Cardiac muscle cell (in vitro differentiated cells and primary cell): ENCODE measurements at places on chromosomes 11 and 22. TPM values are rescaled to one million over a fixed set of nuclear protein-coding genes. Genes with fewer than 3 reads are reported as not detected.
A peak's percentile ranks its signal among the peaks of the same experiment; 100 is the strongest.

DNA sequence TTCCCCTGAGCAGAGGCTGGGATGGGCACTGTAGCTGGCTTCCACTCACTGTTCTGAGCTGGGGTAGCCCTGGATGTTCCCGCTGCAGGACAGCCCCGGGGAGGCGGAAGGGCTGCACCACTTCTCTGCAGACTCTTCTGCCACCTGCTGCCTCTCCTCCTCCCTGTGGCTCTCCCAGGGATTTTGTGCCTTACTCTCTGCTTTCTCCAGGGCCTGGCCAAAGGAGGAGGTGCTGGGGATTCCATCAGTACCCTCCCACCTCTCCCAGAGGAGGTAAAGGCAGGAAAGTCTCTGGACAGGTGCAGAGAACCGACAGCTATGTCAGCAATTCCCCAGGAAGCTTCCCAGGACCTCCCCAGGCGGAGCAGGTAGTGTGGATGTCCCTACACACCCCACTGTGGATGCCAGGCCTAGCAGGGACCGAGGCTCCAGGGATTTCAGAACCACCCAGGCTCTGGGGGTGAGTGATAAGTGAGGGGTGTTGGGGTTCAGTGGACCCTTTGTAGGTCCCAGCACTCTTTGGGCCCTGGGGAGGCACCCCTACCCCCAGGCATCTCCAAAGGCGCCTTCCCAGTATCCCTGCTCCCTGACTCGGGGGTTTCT is 11.3 kb downstream of the DUSP8 start:
- DNase-seq: no peak
- no peaks in the 10 kb centered on the region for H3K4me1 ChIP-seq
- H3K4me3 ChIP-seq: no peak overlapping the region
- no peak overlapping the region for H3K27ac ChIP-seq
- peaks cover 78% of the 10 kb centered on the region for H3K27me3 ChIP-seq
- no peaks in the 10 kb centered on the region for H3K36me3 ChIP-seq

GRCh38 chr11:2144544-2145248 is 5.5 kb upstream of the IGF2 start:
- H3K27ac ChIP-seq: no peak overlapping the region
- no peak overlapping the region for H3K4me3 ChIP-seq
- no peak for DNase-seq
- H3K36me3 ChIP-seq: no peaks in the 10 kb centered on the region
- peaks cover 94% of the 10 kb centered on the region for H3K27me3 ChIP-seq
- H3K4me1 ChIP-seq: no peaks in the 10 kb centered on the region

GRCh38 chr22:23067691-23068090 is 2.6 kb upstream of the GNAZ start:
- no peaks in the 10 kb centered on the region for H3K36me3 ChIP-seq
- H3K27me3 ChIP-seq: peaks cover 65% of the 10 kb centered on the region
- no peak overlapping the region for H3K27ac ChIP-seq
- no peaks in the 10 kb centered on the region for H3K4me1 ChIP-seq

The PHETA2 gene
- total RNA-seq: 1.1 and 2.2 TPM in 2 replicates

- no peaks in the 10 kb centered on the region for H3K4me1 ChIP-seq
- H3K4me3 ChIP-seq: no peak overlapping the region
- peak; percentile 37 for DNase-seq
- H3K27ac ChIP-seq: no peak overlapping the region
These were observed 16.4 kb upstream of the FGF4 start for GRCh38 chr11:69791276-69792180.

DNA sequence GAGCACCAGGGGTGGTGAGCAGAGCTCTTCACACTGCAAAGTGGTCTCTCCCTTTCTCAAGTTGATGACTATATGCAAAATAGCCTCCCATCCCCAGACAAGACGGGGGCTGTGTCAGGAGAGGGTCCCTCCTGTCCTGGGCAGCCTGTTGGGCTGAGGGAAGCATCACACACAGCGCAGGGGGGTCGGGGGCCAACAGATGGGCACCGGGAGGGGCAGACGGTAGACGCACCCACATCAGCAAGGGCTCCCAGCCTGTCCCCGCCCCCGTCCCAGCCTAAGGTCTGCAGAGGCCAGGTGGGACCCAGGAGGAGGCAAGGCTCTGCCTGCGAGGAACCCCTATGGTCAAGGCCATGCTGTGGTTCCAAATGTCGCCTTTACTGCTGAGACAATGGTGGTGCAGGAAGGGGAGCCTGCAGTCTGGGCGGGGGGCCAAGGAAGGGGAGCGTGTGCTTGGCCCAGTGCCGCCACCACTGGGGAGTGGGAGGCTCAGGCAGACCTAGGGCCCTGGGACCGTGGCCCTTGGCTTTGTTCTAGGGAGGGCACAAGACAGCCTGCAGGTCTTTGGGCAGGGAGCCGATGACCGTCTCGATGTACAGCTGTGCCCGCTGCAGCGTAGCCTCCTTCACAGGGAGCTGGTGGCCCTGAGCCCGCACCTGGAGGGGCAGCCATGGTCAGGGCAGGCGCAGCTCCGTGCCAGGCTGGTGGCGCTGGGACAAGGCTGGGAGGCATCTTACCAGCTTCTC is 4.3 kb upstream of the PLXNB2 start:
- no peak overlapping the region for H3K4me3 ChIP-seq
- no peaks in the 10 kb centered on the region for H3K36me3 ChIP-seq
- no peaks in the 10 kb centered on the region for H3K27me3 ChIP-seq

GRCh38 chr11:73729594-73730206 is 31.2 kb downstream of the RAB6A start:
- DNase-seq: peak; percentile 32
- no peaks in the 10 kb centered on the region for H3K27me3 ChIP-seq
- no peaks in the 10 kb centered on the region for H3K4me1 ChIP-seq
- H3K36me3 ChIP-seq: no peaks in the 10 kb centered on the region
- no peak overlapping the region for H3K27ac ChIP-seq

DNA sequence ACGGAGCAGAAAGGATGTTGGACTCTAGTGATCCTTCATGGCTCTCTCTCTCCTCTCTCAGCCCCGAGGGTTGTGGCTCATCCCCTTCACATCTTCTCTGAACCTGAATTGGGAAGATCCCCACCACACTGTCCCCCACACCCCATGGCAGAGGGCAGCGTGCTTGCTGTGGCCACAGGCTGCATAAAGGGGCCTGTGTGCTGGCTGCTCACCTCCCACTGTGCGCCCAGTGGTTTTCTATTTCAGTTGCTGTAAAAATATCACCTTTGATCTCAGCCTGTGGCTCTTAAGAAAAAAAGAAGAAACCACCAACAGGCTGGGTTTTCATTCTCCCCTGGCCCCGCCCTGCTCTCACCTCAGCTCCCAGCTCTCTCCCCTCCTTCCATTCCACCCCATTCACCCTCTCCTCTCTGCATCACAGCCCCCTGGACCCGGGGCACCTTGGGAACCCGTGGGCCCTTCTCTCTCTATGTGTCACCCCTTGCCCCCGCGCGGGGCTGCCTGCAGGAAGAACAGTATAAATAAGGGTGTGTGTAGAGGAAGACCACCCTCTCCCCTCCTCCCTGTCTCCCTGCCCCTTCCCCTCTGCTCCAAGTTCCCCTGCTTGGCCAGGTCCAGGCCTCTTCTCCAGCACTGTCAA is 25.8 kb upstream of the WNT11 start:
- no peaks in the 10 kb centered on the region for H3K36me3 ChIP-seq
- peaks cover 14% of the 10 kb centered on the region for H3K4me1 ChIP-seq
- no peak for DNase-seq
- no peak overlapping the region for H3K4me3 ChIP-seq
- no peak overlapping the region for H3K27ac ChIP-seq
- H3K27me3 ChIP-seq: no peaks in the 10 kb centered on the region

DNA sequence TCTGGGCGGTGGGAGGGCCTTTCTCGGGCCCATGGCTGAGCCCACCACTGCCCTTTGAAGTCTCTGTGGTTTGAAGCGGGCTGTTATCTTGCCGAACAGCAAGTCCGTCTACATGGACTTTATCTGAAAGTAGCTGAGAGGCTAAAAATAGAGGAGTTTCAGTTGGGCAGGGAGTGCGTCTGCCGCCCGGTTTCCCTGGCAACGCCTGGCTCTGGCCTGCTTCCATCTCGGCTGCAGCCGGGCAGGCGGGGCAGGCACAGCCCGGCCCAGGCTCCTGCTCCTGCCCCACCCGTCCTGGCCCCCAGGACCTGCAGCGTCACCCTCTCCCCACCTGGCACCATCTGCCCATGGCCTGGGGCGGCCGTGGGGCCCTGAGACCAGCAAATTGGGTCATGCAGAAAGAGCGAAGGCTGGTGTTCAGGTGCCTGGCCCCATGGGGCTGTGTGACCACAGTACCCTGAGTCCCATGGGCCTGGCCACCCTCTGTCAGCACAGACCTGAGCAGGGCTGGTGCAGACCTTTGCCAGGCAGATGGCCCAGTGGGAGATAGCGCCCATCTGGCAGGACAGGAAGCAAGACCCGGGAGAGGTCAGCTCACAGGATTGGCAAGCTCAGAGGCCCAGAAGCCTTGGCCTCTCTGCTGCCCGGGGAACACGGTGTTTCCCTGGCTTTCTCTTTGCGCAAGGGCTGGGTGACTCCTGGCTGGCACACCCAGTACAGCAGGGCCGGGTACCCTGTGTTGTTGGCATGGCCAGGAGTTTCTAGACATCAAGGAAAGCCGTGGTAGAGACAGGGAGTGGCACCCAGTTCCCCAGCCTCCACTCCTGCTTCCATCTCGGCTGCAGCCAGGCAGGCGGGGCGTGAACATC is 79.1 kb upstream of the KCNQ1OT1 start:
- peaks cover 47% of the 10 kb centered on the region for H3K4me1 ChIP-seq
- no peaks in the 10 kb centered on the region for H3K27me3 ChIP-seq
- no peak overlapping the region for H3K4me3 ChIP-seq
- DNase-seq: peak; percentile 84
- peak overlapping the region; percentile 92 for H3K27ac ChIP-seq

DNA sequence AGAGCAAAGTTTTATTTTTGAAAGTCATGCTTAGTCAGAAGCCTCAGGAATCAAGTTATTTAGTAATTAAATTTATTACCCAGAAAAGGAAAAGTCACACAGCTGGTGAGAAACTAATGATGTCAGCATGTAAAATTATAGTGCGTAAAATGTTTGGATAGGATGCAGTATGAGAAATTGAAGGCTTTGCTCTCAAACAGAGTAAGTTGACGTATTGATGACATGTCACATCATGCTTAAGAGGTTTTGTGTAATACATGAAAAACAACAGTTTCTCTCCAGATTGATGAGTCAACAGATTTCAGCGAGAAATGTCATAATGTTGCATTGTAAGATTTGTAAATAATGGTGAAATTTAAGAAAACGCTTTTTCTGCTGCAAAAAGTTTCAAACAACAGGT is 769.8 kb downstream of the METTL15 start:
- H3K36me3 ChIP-seq: no peaks in the 10 kb centered on the region
- no peak for DNase-seq
- H3K4me3 ChIP-seq: no peak overlapping the region

DNA sequence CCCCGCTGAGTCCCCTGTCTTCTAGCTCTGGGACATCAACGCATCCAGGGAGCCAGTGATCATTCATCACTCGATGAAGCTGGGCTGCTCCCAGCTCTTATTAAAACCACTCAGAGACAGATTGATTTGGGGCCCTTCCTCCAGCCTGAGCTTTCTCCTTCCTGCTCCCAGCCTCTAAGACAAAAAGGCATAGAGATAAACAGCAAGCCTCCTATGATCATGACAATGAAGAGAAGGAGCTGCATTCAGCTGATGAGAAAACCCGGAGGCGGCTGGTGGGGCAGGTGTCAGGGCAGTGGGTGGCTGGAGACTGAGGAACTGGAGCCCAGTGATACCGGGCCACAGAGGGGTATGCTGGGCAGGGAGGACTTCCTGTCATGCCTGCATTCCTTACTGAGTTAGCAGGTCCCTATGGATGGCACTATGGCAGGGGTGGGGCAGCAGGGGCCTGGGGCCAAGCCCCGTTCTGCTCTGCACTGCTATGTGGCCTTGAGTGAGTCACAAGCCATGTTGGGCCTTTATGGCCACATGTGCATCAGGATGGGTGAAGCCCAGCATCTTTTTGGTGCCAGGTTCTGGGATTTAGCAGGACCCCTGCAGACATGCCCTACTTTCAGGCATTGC is 20.2 kb downstream of the PVALB start:
- H3K36me3 ChIP-seq: no peaks in the 10 kb centered on the region
- no peak overlapping the region for H3K27ac ChIP-seq
- DNase-seq: no peak
- peaks cover 4% of the 10 kb centered on the region for H3K4me1 ChIP-seq

DNA sequence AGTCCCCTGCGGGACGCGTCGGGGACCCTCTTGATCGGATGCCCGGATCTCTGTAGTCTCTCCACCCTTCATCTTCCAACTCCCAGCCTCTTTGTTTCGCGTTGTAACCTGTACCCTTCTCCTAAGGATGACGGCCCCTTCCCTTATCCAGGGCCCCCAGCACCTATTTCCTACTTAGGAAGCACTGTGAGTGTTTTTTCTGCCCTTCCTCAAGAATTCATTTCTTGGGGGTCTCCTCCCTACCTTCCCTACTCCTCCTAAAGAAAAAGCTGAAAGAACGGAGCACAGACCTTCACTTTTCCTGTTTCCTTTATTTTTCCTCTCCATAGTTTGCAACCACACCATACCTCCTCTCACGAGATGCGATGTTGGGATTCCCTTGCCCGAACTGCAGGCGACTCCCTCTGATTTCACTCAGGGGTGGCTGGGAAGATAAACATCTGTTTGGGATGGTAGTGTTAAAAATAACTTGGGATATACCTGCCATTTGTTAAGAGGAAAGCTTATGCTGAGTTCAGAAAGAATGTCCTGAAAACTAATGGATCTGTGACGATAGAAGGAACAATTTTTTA is 593 bp downstream of the FAM118B start:
- peaks cover 10% of the 10 kb centered on the region for H3K4me1 ChIP-seq
- H3K27me3 ChIP-seq: no peaks in the 10 kb centered on the region
- H3K27ac ChIP-seq: peak overlapping the region; percentile 93
- DNase-seq: peak; percentile 9
- H3K4me3 ChIP-seq: peak overlapping the region; percentile 95

The APOBEC3A gene
- total RNA-seq: 0.18 TPM in 1 of 2 replicates, not detected in the other

DNA sequence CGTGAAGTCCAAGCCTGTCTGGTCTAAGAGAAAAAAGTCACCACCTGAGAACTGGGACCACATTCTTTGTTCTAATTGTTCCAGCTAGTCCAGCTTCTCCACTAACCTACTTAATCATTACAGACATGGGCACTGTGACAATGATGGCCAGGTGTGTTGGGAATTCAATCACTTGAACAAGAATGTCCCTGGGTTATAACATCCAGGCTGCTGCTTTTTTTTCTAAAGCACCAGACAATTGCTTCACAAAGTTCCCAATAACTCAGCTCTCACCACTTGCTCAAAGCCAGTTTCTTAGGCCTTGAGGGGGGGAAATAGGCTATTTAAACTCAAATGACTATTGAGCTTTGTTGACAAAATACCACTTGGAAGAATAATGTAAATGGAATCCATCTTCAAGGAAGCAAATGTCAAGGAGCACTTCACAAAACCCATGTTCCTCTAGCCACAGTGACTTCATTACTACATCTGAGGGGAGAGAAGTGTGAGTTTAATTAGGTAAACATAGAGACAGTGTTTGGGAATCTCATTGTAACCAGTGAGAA is 80.3 kb downstream of the ME3 start:
- H3K27ac ChIP-seq: no peak overlapping the region
- no peaks in the 10 kb centered on the region for H3K36me3 ChIP-seq
- no peak overlapping the region for H3K4me3 ChIP-seq
